Stimulated activated CD4-positive, alpha-beta T cell treated with anti-CD3 and anti-CD28 coated beads, Interleukin-1b, Interleukin-23, amount 100 ng/mL, for 1 hour (primary cell): ENCODE measurements at places on chromosomes 3 and 15.

- no peak for DNase-seq
These were observed 33.1 kb upstream of the FOXP1 start for GRCh38 chr3:71616571-71617021.

DNA sequence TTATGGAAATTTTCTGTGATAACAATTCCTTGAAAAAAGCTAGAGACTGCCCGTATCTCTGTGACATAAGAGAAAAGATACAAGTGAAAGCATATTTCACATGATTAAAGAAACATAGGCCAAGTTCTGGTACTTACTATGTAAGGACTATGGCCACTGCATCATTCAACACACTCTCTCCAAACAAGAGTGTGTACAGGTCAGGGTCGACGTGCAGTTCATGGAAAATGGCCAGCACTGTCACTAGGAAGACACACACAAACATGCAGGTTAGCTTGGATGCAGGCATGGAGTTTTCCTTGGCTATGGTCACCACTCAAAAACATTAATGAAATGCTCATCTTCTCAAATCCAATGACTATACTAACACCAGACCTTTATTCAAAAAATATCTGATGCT, 196.2 kb downstream of the SLC9A9 start:
- DNase-seq = no peak

DNA sequence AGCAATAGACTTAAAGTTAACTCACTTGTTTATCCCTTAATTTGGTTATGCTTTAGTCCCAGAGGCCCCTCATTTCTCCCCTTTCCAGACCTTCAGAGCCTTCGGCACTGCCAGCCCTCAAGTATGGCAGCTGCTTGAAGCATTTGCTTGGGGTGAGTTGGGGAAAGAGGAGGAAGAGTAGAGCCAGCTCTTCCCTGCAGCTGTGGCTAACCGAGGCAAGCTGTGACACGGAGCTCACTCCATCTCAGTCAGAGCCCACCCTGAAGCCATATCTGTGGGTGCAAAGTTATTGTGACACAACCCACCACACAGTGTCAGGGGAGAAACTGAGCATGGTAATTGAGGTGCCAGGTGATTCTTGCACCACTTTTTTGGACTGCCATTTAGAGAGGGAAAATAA, 66.1 kb downstream of the FILIP1L start:
- DNase-seq = no peak

- no peak for DNase-seq
These were observed 47.7 kb downstream of the KLHDC8B start for GRCh38 chr3:49219132-49219531.

- no peak for DNase-seq
These were observed 5.0 kb downstream of the CHCHD4 start for GRCh38 chr3:14119651-14120050.

DNA sequence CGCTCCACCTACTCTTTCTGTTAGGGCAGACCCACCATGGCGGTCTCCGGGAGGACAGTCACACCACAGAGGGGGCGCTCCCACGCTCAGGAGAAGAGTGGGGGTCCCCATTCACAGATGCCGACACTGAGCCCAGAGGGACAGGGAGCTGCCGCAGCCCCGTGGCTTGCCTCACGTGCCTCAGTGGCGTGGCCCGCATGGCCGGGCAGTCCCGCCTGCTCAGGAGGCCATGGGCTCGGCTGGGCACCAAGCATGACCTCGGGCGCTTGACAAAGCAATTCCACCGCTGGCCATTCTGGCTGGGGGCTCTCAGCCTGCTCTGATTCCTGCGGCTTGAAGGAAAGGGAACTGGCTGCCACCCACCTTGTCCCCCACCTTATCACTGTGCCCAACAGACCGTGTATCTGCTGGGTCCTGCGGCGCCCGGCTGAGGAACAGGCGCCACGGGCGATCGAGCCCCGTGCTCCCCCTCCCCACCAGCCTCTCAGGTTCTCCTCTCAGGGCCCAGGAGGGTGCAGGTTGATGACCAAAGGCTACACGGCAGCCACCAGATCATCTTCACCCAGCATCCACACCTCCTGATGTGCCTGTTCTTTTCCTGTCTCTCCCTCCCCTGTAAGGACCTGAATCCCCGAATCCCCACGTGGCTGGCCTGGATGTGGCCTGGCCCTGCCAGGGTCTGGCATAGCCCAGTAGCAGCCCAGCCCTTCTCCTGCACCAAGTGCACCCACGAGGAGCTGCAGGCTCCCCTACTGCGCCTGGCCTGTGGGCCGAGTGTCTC, 20.7 kb downstream of the CYFIP1 start:
- no peak for DNase-seq

- no peak for DNase-seq
These were observed 301.7 kb upstream of the ROPN1 start for GRCh38 chr3:124293584-124293983.

- DNase-seq = no peak
These were observed 135.4 kb downstream of the FBLN2 start for GRCh38 chr3:13684350-13684749.

DNA sequence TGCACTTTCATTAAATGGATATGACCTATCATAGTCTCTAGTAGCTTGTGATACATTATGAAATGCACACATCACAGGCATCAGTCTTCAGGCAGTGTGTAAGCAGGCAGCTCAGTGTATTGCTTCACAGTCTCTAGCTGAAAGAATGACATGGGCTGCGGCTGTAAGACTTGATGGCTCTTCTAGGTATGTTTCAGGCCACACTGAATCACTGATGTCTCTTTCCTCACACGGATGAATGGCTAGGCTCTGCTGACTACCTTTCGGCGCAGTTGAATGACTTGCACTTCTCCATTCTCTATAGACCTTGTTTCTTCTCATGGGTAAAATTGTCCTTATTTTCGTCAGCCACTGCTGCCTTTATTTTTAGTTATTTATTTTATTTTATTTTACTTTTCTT, 15.4 kb downstream of the APH1B start:
- no peak for DNase-seq

DNA sequence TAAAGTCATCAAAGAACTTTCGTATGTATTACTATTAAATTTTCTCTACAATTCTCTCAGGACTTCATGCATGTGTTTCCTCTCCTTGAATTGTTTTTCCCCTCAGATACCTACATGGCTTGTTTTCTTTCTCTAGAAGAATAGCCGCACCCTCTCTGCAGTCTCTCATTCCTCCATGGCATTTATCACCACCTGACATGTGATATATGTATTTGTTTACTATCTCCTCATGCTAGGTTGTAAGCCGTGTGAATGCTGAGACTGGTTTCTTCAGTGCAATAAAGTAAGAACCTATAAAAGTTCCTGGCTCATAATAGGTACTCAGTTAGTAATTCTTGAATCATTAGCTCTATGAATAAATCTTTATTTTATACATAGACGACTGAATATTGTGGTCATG, 149.2 kb downstream of the CNTN4 start:
- DNase-seq = no peak

DNA sequence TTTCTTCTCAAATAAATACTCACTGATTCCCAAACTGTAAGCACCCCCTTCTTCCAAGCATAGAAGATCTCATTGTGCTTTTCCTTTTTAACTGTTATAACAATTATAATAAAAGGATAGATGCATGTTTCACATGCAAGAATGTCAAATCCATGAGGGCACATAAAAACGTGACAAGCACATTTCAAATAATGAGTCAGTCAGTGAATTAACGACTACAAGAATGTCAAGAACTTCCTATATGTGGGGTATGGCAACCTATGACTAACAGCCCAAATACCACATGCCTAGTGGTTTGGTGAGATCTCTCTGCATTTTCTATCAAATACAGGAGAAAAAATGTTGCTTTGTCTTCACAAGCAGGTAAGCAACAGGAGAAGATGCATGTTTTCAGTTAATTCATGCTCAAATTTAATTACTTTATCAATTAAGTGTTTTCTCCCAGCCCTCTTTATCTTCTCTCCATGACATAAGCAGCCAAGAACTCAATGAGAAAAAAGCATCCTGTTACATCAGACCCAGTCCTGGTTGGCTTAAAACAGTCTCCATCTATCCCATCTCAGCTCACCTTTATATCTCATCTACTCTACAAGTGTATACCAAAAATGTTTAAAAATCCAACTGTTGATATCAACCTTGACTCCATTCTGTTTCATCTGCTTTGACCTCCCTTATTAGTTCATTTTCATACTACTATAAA, 181.5 kb upstream of the LMCD1 start:
- DNase-seq = no peak

DNA sequence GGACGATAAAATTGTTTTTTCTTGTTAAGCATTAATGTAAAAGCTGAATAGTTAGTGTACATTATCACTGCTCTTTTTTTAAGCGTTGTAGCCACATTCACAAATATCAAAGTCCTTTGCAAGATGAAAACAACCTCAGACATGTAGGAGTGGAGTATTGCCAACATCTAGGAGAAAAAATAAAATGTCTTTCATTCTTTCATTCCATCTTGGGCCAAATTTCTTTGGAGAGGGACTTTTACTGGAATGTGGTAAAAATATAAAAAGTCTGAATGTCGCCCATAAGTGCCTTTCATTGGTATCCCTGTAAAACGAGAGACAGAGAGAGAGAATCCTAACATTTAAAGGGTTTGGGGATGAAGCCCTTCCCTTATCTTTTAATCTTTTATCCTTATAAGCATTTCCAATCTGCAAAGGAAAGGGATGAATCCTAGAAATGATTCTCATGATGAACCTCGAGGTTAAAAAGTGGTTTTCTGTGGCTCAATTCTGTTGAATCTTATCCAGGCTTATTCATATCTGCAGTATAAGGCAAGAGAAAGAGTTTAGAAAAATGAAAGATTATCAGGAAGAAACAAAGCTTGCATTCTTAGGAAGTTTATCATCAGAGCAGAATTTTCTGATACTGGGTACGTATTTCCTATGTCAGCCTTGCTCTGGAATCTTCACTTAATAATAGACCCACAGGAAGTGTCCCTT, 1031.7 kb downstream of the MCTP2 start:
- no peak for DNase-seq

- DNase-seq = no peak
These were observed 156.7 kb downstream of the TJP1 start for GRCh38 chr15:29665444-29666003.

DNA sequence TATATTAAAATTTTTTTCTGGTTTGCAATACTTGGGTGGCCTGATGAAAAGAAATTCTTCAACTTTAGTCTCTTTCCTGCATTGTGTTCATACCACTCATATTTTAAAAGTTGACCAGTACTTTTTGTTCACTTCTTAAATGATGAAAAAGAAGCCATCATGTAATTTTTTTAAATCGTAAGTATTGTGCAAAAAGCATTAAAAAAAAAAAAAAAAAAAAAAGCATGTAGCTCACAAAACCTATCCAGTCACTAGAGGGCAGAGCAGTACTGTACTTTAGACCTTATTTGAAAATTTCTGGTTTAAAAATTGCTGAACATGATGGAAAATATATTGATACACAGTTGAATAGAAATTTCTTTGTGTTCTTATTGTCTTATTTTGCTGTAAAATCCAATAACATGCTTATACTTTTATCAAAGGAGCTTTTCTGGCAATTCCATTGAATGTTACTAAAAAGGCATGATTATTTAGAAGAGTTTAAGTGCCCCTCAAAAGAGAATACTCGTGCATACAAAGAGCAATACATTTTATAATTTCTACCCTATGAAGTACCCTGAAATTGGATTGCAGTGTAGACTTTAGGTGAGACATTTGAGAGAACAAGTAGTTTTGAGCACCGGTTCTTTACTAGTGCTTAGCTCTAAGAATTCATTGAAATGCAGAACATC, 137.7 kb downstream of the BBX start:
- no peak for DNase-seq

GRCh38 chr3:87691109-87691508, 367.7 kb downstream of the CGGBP1 start:
- no peak for DNase-seq

DNA sequence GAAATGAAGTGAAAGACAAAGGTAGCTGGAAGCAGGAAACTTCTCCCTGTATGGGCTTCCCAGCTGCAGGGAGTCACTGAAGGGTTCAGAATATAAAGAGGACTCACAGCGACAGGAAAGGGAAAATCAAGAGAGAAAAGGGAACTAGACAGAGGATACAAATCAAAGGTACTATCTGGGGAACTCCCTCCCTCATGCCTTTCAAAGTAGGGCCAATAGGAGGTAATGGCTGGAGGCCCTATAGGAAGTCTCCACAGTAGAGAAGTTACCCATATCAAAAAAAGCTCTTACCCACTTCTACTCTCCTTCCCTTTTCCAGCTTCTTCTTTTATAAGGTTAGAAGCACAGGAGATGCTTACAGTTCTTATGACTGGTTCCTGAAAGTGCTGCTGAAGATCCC, 43.5 kb downstream of the FMN1 start:
- DNase-seq = no peak
